ENCODE measurements at places on chromosomes 5 and 9.

DNA sequence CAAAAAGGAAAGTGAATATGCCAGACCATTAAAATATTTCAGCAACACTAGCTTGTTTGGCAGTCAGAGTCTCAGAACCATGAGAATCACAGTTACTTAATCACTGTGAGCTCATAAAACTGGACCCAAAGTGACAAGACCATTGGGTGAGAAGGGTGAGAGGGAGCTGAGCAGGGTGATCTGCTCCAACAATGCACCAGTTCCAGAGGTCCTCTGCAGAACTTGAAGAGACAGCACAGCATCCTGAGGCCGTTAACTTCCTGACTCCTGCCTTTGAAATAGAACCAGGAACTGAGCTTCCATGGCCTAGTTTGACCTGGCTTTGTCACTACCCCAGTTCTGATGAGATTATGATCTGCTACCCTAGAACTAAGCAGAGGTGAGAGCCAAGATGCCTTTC is 57.4 kb downstream of the NFIB start:
- no peak for DNase-seq

DNA sequence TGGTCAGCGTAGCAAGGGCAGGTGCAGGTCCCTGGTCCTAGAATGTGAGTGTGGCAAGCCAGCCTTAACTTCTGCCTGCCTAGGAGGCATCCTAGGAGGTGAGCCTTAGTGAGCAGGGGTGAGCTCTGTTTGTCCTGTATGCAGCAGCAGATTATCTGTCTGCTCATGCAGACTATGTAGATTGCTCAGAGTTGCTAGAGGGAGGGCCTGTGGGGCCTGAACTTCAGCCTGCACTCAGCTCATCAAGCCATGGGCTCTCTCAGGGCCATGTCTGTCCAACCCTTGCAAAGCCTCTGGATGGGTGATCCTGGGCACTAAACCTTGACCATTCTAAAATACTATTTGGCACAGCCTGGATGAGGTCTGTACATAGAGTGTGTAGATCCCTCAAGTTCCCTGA is 8.5 kb upstream of the CTSL start:
- no peak for DNase-seq

DNA sequence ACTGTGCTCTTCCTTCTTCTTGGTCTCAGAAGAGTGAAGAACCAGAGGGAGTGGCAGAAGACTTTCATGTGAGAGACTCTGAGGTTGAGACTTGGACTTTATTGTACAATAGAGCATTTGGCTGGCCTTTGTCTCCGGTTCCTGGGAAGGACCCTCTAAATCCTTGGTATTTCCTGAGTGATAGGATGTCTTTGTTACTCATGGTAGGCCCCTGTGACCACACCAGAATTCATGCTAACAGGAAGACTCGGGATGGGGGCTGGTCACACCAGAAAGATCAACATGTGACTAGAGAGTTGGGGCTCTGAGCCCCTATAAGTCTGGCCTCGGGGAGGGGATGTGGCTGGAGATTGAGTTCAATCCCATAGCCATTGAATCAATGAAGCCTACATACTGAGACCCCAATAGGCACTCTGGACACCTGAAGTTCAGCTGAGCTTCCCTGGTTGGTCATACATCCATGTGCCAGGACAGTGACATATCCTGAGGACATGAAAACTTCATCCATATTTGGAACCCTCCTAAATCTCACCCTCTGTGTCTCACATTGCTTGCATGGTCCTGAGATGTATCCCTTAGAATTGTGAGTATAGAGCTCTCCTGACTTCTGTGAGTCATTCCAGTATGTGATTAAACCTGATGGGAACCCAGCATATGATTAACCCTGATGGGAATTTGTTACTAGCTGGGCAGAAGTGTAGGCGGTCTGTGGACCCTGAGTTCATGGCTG is 201.7 kb downstream of the GADD45G start:
- no peak for DNase-seq

DNA sequence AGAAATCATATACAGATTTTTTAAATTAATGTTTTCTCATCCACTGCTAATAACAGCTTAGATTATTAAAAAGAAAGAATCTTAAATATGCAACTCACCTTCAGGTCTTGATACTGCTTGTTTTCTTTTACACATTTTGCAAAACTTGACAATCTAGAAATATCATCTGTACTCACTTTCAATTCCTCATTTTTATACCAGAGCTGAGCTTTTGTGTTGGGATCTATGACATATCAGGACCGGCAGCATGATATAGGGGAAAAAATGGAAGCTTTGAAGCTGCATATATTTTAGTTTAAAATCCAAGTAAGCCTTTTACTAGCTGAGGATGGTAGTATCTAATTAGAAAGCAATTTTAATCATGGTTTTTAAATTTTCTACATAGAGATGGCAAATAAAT is 75.7 kb upstream of the SMARCA2 start:
- DNase-seq: no peak

DNA sequence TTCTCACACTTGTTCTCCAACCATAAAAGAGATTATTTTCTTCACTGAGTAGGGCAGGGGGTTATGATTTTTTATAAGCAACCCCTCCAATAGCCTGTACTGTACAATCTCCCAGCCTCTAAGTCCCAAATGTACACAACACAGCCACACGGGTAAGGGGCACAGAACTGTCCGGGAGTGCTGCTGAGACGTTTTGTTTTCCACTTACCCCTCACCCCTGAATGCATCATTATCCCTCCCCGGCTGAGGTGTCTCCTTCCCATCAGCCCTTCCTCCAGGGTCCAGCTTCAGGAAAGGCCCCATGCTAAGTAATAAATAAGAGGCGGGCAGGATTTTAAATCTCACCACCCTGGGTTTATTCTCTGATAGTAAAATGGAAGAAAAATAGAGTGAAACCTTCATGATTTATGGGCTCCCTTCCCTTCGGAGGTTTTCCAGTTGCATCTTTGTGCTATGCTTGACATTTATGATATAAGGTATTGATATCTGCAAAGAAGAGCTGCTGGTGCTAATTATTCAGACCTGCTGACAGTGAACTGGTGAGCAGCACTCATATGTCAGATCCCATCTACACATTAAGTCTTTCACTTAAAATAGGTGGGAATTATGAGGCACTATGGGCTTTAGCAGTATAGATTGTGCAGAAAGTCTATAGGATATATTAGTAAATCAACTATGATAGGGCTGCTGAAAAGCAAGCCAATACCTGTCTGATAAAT is 67.2 kb upstream of the MEGF10 start:
- no peak for DNase-seq

- DNase-seq: no peak
Measured at GRCh38 chr5:139814704-139815280, 19.2 kb downstream of the PSD2 start.

GRCh38 chr5:173035904-173036707 is 20.0 kb upstream of the CREBRF start:
- no peak for DNase-seq

DNA sequence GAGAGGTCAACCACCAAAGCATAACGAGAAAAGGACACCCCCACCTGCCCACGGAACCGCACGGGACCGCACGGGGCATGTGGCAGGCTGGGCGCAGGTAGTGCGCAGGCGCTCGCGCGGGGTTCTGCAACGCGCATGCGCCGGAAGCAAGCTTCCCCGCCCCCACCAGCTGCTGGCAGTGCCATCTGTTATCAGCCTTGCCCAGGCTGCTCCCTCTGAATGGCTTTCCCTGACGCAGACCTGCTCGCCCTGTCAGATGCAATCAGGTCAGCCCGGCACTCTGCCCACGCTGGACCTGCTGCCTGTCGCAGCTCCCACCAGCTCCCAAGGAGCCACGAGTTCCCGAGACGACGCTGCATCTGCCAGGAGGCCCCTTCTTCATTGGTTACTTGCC is 22.8 kb downstream of the PTCH1 start:
- DNase-seq: no peak

DNA sequence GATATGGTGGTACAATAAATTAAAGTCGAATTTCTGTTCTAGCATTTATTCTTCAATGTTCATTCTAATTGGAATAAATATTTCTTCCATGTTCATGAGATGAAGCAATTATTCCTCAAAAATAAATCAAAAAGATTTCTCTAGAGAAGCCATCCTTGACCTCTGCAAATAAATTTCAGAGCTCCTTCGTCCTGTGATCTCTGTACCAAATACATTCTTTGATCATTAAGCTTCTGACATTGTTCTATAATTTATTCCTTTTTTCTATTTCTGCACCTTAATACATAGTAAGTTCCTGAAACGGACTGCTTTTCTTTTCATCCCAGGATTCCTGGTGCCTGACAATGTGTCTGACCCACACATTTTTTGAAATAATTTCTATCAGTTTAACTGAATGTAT is 1039.3 kb upstream of the TYRP1 start:
- no peak for DNase-seq

DNA sequence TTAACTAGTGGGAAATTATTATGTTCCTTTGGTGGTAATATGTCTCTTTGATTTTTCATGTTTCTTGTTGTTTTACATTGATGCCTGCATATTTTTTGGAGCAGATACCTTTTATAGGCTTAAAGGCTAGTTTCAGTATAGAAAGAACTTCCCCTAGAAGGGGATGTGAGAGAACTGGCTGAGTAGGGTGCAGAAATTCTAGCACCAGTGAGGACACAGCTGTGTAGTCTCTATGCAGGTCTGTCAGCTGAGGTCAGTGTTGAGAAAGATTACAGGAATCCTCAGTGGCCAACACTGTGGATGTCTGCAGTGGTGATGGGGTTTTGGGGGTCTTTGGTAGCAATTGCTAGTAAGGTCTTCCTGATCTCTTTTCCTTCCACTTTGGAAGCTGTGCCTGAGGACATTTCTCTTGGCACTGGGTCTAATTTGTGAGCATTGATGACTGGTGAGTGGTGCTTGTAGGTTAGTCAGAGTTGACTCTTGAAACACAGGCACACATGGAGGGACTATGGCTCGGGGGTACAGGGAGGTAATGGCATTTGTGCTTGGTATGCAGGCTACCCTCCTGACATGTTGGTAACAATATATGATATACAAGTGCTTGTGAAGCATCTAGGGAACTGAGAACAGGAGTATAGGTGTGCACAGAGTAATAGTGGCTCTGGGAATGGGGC is 221.4 kb downstream of the SPATA31D1 start:
- no peak for DNase-seq

DNA sequence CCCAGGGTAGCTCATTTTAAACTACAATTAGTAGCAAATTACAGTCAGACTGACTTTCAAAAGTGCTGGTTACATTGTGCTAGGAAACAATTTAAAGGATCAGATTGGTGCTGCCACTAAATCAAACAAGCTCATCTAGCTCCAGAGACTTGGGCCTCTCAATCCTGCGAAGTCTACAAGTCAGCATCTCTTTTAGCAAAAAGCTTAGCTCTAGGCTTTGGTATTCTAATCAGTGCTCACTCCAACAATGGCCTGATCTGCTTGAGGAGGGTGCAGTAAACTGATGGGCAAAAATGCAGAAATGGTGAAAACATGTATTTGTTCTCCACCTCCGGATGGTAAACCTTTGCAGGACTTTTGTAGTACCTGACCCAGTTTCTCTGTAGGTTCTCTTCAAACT is 47.0 kb upstream of the SEMA6A start:
- DNase-seq: no peak

All from GM03348 (cell line).